Left colon (tissue), 2 donors: ENCODE measurements at places on chromosomes 13 and 19. TPM values are rescaled to one million over a fixed set of nuclear protein-coding genes. Genes with fewer than 3 reads are reported as not detected.

Gene RNF225
- not detected for total RNA-seq

Gene CYP4F11
- total RNA-seq, result 14.3 TPM

Gene LILRB5
- 4.8 TPM for total RNA-seq

Gene MBD3L3
- total RNA-seq, result not detected

Gene SOX1
- 0.08 TPM for total RNA-seq

Gene BEST2
- total RNA-seq, result 207 TPM

Gene DZIP1
- total RNA-seq, result 1.4 TPM

Gene MAST3
- total RNA-seq, result 38.6 TPM

GRCh38 chr13:106372199-106373155 lies 163.0 kb downstream of the EFNB2 start:
- DNase-seq, result no peak

- no peak for DNase-seq
Observed at GRCh38 chr13:43129511-43130110, 106.2 kb downstream of the DNAJC15 start.

- DNase-seq, result peak; percentile 89
Observed at GRCh38 chr19:46016426-46017094, 6.3 kb downstream of the PGLYRP1 start.

GRCh38 chr13:56622840-56623239 lies 517.9 kb upstream of the PRR20A start:
- no peak for DNase-seq

GRCh38 chr19:38640368-38640767 lies 7.1 kb upstream of the ACTN4 start:
- DNase-seq, result no peak

- DNase-seq, result no peak
Observed at GRCh38 chr13:76634431-76635191, 251.6 kb downstream of the KCTD12 start.

- no peak for DNase-seq
Observed at GRCh38 chr19:13001502-13002165, 6.4 kb downstream of the NFIX start.

DNA sequence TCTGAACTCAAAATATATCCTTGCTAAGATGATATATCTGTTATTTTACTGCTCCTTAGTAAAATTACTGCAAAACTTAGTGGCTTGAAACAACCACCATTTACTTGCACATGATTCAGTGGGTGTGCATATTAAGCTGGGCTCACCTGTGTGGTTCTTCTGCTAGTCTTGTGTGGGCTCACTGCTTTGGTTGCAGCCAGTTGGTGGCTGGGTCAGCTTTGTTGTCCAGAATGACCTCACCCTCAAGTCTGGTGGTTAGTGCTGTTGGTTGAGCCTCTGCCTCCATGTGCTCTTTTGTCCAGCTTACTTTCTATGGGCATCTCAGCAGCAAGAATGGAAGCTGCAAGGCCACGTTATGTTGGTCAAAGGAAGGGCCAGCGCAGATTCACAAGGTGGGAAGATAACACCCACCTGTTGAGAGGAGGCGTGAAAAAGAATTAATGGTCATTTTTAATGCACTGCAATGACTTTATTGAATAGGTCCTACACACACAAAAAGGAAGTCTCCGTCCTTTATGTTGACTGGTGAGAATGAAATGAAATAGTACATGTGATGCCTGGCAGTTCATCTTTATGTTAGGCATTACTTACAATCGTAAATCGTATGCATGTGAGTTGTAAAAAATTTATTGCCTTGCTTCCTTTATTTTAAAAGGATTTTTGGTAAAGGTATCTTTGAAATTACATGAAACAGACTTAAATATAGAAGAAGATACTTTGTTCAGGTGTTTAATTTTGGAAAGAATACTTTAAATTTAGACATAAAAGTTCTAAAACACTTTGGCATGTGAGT lies 34.3 kb downstream of the URI1 start:
- DNase-seq, result no peak

GRCh38 chr13:113907635-113908617 lies 44.0 kb upstream of the GAS6 start:
- peak; percentile 60 for DNase-seq

DNA sequence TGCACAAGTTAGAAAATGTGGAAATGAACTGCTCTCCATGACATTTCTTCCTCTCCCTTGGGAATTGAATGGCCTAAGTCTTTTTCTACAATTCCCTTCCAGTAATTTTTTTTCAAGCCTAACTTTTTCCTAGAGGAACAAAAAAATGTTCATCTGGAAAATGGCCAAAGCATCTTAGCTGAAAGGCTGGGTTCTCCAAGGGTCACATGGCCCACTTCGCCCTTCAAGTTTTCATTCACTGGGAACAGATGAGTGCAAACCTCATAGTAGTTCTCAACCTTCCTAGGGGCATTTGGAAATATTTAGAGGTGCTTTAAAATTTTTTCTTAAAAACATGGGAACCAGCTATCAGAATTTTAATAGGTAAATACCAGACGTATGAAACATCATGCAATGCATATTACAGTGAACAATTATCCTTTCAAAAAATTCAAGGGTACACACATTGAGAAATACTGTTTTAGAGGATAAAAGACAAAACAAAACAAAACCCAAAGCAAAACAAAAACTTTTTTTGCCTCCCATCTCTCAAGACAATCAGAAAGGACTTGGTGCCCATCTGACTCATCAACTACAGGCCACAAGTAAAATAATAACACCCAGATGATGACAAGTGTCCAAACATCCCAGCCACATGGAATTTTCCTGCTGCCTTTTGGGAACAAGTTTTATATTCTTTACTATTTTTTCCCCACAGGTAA lies 208.8 kb downstream of the SLITRK6 start:
- DNase-seq, result no peak

DNA sequence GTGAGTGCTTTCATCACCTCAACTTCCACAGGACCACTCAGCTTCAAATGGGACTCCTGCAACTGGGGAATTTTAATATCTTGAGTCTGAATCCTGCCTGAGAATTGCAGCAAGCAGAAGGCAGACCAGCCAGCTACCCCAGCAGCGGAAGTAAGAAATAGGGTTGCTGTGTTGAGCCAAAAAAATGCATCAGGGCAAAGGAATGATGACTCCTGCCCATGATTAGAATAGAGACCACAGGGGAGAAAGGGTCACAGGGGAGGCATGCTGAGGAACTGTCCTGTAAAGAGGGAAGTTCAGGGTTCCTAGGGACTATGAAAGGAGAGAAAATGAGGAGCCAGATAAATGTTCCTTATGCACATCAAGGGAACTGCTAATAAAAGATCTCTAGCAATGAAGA lies 370.2 kb downstream of the KCTD12 start:
- DNase-seq, result no peak

DNA sequence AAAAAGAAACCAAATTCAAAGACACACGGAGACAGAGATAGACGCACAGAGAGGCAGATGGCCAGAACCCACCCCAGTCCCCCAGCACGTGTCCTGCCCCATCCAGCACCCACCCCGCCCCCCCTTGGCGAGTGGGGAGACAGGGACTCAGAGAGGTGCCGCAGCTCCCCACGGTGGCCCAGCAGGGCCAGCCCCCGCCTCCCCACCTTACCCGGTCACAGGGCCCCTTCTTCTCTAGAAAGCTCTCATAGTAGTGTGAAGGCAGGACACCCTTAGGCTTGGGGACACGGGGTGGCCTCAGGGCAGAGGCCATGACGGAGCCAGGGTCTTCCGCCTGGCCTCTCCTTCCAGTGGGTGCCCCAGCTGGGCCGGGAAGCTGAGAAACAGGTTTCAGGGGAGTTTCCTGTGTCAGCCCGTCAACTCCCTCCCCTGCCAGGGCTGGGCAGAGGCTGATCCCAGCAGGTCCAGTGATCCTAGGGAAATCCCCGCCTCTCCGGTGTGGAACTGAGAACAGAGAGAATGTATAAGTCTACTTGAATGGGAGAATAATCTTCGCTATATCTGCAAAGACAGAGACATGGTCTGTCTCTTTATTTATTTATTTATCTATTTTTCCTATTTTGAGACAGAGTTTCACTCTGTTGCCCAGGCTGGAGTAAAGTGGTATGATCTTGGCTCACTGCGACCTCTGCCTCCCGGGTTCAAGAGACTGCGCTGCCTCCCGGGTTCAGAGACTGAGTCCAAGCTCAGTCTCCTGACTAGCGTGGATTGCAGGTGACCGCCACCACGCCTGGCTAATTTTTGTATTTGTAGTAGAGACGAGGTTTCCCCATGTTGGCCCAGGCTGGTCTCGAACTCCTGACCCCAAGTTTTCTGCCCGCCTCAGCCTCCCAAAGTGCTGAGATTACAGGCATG lies at the start of gene STAP2:
STAP2 (minus strand) TSS at position 387 of the 915 bp plus-strand sequence; CDS start at position 313, 74 bp downstream.
- DNase-seq, result peak; percentile 90
